Stimulated activated CD4-positive, alpha-beta T cell treated with anti-CD3 and anti-CD28 coated beads, Interleukin-1b, Interleukin-23, amount 100 ng/mL, for 48 hours (primary cell): ENCODE measurements at places on chromosomes 2 and 18.

DNA sequence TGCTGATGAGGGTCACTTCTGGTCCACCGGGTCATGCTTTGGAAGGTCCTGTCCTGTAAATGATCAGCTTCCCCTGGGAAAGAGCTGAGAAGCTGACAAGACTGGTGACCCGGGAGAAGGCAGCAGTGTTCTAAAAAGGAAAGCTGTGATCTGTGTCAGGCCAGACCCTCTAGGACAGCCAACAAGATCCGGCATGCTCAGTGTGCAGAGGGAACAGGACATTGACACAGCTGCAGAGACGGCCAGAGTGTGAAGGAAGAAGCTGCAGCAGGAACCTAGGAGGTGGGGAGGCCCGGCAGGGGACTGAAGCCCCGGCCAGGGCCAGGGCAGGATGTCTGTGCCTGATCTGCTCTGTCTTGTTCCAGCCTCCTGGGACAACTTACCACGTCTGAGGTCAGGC is 372.7 kb upstream of the ID2 start:
- DNase-seq = no peak

- DNase-seq = no peak
Measured at GRCh38 chr18:9757827-9758621, 49.9 kb downstream of the RAB31 start.

DNA sequence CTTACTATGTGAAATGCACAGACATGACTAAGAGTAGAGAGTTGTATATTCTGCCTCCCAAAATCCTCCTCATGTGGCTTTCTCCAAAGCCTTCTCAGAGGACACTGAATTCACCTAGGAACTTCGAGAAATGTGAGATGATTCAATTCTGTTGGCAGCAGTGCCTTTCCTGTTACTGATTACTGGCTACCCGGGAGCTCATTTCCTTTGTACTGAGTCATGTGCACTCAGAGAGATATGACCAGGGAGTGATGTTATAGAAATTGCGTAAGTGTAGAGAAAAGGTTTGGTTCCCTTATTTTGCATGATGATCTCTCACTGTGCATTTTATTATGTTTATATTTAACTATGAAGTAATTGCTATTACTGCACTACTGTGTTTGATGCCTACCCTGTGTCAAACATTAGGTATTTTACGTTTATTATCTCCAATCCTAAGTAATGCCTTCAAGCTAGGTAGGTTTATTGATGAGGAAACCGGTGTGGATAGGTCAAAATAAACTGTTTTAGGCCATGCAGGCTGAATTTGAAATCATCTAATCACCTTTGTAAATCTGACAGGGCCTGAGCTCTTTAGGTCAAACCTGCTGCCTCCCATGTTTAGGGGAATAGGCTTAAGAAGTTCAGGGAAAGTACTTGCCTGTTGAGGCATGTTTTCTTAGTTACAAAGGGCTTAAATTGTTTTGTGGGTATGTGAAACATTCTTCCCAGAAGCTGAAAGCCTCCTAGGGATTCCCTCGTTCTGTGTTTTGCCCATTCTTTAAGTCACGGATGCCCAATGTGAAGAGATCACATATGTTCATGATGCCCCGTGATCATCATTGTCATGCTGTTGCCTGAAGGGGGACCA is 86.8 kb downstream of the FMNL2 start:
- DNase-seq = peak; percentile 20

DNA sequence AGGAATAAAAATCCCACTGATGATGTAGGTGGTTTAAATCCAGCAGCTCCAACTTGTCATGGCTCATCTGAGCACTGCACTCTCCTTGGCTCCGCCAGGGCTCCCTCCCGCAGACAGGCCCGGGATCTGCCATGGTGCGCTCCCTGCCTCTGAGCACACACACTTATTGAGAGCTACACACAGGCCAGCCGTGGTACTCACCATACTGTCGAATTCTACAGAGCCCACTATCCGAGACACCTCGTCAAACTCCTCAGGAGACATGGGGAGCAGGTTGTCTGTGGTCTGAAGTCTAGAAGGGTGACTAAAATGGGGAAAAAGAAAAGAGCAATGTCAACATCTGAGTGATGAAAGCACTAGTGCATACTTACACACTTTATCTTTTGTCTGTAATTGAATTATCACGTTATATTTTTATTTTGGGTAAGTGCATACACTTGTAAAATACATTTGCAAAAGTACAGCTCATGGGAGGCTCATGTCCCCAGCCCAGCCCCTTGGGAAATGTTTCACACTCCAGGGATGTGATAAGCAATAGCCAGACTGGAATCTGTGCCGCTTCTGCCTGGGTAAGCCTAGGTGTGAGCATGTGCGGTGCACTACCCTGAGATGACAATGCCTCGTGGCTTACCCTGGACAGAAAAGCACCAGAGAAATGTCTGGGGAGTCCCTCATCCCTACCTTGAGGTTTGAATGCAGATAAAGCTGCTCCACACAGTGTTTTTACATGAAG is 39.2 kb downstream of the STAT1 start:
- no peak for DNase-seq

- DNase-seq = no peak
Measured at GRCh38 chr18:421247-422155, 79.0 kb downstream of the COLEC12 start.

DNA sequence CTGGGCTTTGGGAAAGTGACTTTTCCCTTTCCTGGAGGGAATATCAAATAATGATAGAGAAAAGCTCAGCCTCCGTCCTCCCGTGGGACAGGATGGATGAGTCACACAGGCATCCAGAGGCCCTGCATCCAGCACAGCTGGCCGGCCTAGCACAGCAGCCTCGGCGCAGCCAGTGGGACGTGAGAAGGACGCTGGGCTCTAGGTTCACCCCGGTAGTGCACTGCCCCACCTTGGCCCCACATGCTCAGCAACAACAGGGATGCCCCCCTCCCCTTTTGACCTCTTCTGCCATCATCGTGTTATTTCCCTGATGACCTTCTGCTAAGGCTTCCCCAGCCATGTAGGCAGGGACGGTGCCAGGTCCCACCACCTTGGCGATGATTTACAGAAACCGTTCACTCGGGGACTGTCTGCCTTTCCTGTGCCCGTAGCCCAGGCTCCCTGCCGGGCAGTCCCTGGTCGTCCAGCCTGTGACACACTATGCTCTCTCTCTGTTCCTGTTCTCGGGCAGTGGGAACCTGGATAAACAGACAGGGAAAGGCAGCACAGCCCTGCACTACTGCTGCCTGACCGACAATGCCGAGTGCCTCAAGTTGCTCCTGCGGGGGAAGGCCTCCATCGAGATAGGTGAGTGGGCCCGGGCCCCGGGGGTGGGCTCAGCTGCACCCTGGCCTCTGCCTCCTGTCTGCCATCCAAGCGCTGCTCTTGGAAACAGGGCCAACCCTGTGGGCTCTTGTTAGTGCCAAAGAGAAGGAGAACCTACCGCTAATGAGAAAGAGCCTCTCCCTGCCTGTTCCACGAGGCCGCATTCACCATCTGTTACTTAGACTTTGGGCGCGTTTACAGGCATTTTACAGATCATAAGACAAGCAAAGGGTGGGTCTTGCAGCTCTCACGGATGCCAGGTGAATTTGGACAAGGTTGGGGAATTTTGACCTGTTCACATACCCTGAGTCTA is 44.6 kb downstream of the ITGB1BP1 start:
- no peak for DNase-seq

DNA sequence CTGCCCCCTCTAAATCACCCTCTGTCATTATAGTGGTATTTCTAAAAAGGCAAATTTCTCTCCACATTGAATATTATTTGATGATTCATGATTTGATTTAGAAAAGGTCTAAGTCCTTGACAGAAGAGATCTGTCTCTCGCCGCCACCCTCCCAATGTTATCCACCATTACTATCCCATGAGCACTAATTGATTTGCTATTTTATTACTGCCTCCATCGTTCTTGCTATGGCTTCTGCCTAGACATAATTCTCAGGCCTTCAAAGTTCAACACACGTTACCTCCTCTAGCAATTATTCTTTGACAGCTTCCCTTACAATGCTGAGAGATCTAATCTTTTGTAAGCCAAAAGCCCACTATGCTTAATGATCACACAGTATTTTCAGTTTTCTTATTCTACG is 507.0 kb upstream of the CHAC2 start:
- DNase-seq = no peak

DNA sequence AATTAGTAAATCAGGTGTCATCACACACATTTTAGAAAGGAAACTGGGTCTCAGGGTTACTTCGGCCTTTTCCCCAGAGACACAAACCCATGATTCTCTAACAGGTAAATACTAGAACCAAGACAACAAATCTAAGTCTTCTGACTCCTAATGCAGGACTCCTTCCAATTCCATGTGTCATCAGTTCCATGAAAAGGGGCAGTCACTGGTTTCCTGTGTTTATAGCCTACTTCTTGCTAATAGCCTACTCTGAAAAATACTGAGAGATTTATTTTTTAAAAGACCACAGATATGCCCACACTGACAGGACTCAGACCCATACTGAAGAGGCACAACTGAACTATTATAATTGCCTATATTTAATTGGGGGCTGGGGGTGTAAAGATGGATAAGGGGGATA is 33.0 kb downstream of the RAB1A start:
- no peak for DNase-seq

DNA sequence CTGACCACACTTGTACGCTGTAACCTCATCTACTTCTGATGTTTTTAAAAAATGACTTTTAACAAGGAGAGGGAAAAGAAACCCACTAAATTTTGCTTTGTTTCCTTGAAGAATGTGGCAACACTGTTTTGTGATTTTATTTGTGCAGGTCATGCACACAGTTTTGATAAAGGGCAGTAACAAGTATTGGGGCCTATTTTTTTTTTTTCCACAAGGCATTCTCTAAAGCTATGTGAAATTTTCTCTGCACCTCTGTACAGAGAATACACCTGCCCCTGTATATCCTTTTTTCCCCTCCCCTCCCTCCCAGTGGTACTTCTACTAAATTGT is 2.1 kb downstream of the RHOB start:
- DNase-seq = no peak

DNA sequence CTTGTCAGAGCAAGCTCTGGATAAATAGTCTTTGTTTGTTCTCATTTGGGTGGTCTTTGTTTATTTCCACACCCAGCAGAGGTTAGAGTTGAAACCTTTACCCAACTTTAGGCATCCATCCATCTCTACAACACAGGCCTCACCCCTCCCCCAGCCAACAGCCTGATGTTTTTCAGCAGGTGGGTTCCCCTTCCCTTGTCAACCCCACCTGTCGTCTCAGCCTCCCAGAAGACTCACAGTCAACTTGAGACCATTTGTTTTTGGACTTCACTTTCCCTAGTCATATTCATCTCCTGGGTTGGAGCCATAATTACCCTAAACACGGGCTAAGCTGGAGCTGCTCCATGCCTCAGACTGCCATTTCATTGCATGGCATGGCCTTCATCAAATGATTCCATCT is 31.7 kb upstream of the IL36G start:
- DNase-seq = no peak

DNA sequence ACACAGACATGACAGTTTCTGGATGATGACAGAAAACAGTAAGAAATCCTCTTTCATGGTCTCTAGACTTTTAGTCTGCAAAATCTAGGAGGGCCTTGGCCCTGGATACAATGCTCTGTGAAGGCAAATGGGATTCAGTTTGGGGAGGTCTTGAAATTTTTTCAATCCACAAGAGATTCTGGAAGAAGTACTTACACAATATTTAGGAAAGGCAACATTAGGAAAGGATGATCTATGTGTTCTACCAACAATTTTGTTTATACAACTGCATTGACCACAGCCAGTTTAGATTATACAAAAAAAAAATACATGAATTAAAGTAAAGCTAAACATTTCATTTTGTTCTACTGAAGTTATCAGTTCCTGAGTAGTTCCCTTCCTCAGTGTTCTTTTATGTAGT is 208.0 kb downstream of the SRBD1 start:
- no peak for DNase-seq

DNA sequence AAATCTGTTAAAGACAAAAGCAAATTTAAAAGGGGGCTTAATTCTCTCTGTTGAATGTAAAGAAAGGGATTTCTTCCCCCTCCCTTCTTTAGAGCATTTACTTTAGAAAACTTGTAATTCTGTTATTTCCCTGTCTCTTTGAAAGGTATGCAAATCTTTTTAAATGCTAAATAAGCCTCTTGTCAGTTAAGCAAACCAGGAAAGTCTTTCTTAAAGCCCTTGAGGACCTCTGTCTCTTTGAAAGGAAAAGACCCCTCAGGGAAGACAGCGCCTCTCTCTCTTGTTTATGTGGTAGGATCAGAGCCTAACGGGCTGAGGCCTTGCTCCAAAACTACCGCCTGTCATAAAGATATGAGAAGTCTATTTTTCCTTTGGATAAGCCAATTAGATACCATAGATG is 139.9 kb upstream of the CDH7 start:
- DNase-seq = no peak

DNA sequence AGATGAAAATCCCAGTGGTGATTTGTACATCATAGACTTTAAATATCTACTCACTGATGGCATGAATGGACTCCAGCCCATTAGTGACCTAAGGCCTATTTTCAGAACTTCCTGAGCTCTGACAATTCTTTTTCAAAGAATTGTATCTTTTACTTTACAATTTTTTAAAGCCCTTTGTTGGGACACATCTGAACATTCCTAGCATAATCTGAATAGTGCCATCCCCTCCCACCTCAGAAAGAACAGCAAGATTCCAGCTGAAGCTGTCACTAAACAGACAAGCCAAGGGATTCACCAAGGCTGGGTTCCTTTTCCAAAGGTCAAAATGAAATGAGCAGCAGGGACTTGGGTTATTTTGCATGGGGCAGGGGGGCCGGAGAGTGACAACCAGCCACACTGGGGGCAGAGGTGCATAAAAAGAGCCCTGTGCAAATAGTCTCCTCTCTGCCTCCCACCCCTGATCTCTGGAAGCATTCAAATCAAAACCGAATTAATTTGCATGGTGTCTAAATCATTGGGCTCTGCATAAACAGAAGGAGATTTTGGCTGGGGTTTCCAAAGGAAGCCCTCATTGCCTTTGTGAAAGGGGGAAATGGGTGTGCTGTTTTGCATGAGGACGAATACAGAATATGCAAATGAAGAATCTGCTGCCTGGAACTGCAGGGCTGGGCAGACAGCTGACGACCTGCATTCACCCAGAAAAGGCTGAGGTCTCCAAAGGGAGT is 17.2 kb downstream of the EPHA4 start:
- DNase-seq = peak; percentile 22

- no peak for DNase-seq
Measured at GRCh38 chr2:128348701-128349100, 30.0 kb upstream of the HS6ST1 start.

DNA sequence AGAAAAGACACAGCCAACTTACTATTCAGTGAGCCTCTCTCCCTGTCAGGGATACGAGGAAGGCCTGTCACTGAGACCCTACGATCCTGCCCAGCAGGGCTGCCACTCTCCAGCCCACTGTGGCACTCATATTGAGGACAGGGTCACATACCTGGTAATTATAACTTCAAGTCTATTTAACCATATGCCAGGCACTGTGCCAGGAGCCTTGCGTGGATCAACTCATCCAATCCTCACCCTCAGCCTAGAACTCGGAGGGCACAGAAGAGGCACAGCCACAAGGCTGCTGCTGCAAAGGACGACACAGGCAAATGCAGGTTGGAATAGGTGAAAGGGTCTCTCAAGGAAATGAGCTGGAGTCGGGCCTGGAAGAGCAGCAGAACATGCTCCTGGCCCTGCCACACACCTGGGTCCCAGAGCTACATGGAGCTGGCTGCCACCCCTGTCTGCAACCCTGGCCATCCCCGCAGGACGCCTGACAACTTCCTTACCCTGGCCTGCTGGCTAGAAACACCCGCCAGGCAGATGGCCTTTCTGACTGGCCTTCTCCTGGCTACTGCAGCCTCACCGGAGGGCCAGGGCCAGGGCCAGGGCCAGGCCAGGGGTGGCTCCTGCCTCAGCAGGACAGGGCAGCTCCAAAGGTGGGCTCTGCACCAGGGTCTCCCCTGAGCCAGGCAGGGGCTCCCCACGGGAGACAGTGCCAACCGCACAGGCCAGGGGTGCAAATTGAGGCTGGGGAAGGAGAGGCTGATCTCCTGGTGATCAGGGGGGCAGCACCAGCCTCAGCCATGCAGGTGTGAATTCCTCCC is 32.1 kb upstream of the SLC66A3 start:
- no peak for DNase-seq
